ENCODE measurements at places on chromosomes 5 and 9.

- DNase-seq = peak; percentile 42
These were observed 15.6 kb upstream of the IRF1 start for GRCh38 chr5:132506094-132506692.

GRCh38 chr5:113017881-113018635, 41.5 kb downstream of the DCP2 start:
- DNase-seq = no peak

DNA sequence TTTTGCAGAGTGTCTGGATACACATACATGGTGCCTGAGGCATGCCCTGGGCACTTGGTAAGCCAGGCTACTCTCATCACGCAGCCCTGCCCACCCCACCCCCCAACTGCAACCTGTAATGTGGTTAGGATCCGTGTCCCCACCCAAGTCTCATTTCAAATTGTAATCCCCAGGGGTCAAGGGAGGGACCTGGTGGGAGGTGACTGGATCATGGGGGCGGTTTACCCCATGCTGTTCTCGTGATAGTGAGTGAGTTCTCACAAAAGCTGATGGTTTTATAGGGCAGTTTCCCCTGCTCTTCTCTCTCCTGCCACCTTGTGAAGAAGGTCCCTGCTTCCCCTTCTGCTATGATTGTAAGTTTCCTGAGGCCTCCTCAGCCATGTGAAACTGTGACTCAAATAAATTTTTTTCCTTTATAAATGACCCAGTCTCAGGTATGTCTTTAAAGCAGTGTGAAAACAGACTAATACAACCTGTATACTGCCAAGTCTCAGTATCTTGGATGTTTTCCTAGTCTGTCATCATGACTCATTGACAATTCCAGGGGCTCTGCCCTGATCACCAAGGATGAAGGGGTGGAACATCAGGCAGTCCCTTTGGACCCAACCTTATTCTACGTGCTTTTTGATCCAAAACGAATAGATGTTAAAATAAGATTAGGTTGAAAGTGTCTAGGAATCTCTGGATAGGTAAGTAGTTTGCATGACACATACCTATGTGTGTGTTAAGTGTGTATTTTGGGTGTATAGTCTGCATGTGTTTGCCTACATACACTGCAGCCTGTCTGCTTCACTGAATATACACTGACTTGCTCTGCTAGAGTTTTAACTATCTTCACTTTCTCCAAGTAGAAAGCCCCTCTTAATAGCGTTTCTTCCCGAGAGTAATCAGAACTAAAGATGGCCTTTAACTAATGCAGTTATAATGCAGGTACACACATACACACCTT, 293.8 kb downstream of the SLIT3 start:
- no peak for DNase-seq

DNA sequence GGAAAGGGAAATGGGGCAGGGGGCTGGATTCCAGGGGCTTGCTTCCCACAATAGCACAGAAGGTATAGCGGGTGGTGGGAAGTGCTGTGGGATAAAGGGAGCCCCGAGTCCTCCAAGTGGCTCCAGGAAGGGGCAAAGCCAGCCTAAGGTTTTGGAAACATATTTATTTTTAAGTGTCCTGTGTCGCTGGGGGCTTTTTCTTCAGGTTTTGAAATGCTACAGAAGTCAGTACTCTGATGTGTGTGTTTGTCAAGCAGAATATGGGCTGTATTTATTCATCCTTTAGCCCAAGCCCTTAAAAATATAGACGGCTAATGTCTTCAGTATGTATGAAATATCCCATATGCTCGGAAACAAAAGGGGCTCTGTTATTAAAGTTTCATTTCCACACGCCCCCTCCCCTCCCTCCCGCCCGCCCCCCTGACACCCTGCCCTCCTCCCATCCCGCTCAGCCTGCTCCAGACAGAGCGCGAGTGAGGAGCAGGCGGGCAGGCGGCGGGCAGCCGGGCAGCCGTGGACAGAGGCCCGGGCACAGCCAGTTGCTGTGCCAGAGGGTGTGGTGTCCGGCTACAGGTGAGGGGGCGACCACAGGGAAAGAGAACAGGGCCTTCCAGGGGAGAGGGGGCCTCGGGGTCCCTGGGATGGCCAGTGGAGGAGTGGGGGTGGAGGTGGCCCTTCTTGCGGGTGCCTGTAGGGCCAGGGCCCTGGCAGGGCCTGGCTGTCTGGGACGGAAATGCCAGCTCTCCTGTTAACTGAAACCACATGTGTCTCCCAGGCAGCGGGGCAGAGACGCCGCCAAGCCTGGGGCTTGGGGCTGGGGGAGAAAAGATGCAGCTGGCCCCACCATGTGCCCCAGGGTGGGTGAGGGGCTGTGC, 39.6 kb upstream of the SYNPO start:
- DNase-seq = no peak

DNA sequence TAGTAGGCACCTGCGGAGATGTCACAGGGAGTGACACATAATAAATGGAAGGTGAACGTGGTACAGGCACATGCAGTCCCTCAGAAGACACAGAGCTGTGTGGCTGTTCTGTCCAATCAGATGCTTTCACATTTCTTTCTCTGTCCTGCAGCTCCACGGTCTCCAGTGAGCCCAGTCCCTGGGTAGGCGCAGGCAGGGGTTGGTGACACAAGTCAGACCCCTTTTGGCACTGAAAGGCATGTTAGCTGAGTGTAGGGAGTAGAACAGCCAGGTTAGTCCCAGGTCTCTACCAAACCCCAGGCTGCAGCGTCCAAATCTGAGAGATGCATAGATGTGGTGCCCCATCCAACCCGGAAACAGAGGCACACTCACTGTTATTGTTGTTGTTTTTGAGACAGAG, 2.8 kb downstream of the SLC31A2 start:
- DNase-seq = no peak

All from inflammatory macrophage treated with lipopolysaccharide for 4 hours (primary cell).